Activated T-cell treated with anti-CD3 and anti-CD28 coated beads, Interleukin-2, amount 50 U/mL, for 4 hours (primary cell): ENCODE measurements at places on chromosomes 3 and 15.

DNA sequence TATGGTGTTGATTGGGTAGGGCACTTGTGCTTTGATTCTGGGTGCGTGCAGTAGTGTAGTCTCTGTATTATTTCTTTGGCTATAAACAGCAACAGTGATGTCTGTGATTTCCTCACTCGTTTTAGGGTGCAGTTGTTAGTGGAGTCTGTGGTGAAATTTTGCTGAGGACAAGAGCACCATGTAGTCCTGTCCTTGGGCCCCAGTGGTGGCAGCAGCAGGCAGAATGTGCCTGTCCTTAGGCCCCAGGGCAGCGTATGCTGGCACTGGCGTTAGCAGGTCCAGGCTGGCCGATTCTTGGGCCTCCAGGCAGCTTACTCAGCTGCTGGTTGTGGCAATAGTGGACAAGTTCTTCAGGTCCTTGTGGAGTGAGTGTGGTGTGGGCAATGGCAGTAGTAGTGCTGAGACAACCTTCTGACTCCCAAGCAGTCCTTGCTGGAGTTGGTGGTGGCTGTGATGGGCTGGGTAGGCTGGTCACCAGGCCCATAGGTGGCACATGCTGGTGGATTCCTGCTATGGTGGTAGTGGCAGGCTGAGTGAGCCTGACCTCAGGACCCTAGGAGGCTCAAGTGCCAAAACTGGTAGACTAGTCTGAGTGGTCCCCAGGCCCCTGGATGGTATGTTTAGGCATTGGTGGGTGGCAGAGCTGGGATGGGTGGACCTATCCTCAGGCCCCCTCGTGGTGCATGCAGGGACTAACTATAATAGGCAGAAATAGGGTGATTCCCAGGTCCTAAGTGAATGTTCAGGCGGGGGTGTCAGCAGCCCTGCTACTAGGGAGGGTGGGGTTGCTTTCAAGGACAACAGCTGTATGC is 56.3 kb downstream of the TNFAIP8L3 start:
- no peak for DNase-seq

- no peak for DNase-seq
Observed at GRCh38 chr3:10526366-10526765, 21.0 kb upstream of the ATP2B2 start.

GRCh38 chr15:96561593-96561992 is 231.1 kb downstream of the NR2F2 start:
- no peak for DNase-seq

DNA sequence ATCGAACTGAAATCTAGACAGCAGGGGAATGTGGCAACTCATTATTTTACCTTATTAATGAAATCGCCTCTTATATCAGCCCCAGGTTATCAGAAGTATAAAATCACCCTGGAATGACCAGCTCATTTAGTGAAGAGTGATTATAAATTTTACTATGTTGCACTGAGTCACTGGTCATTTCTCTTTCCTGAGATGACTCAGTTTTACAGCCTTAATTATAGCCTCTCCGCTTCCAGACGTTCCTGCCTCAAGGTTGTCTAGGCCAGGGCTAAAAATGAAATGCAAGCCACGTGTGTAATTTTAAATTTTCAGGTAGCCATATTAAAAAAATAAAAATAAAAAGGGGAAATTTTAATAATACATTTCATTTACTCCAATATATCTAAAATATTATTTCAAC is 33.3 kb downstream of the DET1 start:
- DNase-seq: no peak

GRCh38 chr3:195838714-195839113 is 27.0 kb upstream of the MUC4 start:
- DNase-seq: no peak

- no peak for DNase-seq
Observed at GRCh38 chr3:12932754-12933153, 91.4 kb upstream of the RPL32 start.

DNA sequence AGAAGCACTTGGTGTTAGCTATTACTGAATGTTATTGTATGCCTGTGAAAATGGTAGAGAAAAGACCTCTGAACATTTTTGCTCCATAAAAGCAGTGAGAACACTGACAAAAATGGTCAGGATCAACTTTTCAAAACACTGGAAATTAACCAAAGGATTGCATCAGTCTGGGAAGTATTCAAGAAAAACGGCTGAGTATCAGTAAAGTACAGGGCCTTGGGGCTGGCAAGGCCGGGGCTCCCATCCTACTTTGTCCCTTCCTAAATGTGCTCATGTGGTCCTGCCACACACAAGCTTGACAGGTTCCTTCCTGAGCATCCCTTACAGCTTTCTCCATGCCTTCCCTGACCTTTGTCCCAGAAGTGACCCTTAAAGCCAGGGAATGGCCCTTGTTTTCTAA is 84.0 kb downstream of the CFAP20DC start:
- no peak for DNase-seq

DNA sequence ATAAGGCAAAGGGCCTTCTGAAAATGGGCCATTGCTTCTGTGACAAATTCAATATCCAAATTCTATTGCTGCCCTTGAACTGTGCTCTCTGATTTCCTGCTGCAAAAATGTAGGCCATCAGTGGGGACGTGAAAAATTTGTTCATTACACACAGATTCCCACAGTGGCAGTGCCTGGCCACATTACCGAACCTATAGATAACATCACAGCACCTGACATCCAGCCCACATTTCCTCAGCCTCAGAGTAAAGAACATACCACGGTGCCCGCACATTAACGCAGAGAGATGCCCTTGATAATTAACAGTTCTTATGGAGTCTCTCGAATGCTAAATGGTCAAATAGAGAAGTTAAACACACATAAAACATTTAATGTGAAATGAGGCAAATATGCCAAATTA is 931.6 kb upstream of the CFAP20DC start:
- DNase-seq: no peak

GRCh38 chr3:187798531-187799530 is 53.6 kb upstream of the BCL6 start:
- DNase-seq: no peak

- DNase-seq: no peak
Observed at GRCh38 chr3:16146015-16146730, 28.3 kb upstream of the GALNT15 start.

DNA sequence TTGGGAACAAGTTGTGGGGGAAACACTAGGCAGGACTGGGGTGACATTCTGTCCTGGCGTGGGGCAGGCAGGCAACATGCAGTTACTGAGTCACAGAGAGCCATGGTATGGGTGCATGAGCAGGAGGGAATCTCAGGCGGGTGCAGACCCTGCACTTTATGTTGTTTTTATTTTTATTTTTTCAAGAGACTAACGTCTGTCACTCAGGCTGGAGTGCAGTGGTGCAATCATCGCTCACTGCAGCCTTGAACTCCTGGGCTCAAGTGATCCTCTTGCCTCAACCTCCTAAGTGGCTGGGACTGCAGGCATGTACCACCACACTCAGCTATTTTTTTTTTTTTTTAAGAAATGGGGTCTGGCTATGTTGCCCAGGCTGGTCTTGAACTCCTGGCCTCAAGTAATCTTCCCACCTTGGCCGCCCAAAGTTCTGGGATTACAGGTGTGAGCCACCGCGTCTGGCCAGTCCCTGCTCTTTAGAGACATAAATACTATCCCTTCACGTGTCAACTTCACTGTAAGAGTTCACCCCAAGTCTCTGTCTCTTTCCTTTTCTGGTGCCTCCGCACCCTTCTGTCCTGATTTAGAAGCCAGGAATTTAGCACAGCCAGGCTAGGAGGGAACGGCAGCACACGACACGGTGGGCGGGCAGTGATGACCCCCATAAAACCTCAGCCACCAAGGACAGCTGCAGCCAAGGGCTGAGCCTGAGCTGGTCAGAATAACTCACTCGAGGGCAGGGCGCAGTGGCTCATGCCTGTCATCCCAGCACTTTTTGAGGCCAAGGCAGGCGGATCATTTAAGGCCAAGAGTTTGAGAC is 72.8 kb upstream of the IQSEC1 start:
- no peak for DNase-seq
